Activated CD8-positive, alpha-beta memory T cell treated with anti-CD3 and anti-CD28 coated beads for 4 hours (primary cell): ENCODE measurements at places on chromosomes 5 and 9.
A peak's percentile ranks its signal among the peaks of the same experiment; 100 is the strongest.

DNA sequence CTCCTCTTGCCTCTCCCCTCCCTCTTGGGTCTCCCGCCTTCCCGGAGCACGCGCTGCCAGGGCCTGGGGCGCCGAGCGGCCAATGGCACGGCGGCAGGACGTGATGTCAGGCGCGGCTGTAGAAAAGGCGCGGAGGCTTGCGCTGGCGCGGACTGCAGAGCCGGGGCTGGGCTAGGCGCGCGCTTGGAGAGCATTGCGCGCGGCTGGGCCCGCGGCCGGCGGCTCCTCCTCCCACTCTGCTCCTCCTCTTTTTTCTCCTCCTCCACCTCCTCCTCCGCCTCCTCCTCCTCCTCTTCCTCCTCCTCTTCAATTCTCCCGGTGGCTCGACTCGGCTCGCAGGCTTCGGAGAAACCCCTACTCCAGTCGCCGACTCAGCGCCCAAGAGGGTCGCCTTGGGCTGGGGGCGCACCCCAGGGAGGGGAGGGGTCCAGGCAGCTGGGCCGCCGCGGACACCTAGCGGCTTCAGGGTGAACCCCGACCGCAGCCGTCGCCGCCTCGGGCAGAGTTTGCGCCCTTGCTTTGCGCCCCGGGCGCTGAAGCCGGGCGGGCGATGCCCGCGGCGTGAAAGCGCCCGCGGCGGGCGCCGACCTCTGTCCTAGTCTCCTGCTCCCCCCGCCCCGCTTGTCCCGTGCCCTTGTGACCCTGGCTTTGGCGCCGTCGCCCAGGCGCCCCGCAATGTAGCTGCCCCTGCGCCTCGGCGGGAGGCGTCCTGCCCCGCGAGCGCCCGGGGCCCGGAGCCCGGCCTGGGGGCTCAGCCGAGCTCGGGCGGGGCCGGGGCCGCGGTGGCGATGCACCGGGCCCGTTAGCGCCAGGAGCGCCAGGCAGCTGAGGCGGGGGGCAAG is at the start of gene LHX2:
Gene LHX2, plus strand, starts transcription at position 309 of the 842 bp plus-strand sequence. CDS start 581 bp downstream, outside the sequence.
- DNase-seq: no peak

DNA sequence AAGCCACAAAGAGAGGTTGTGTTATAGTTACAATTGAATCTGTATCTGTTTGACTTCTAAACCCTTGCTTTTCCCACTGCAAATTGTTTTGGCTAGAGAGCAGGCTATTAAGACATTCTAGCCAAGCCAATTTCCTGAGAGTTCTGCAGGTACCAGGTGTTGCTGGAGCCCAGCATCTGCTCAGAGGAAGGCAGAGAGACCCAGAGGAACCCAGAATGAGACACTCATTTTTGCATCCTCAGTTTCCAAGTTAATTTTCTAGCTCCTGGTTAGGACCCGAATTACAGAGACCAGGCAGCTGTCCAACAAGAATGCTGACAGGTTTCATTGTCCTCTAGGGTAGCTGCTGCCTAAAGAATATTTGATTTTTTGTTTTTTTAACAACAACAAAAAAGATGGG is 266.2 kb downstream of the TRIM32 start:
- no peak for DNase-seq

DNA sequence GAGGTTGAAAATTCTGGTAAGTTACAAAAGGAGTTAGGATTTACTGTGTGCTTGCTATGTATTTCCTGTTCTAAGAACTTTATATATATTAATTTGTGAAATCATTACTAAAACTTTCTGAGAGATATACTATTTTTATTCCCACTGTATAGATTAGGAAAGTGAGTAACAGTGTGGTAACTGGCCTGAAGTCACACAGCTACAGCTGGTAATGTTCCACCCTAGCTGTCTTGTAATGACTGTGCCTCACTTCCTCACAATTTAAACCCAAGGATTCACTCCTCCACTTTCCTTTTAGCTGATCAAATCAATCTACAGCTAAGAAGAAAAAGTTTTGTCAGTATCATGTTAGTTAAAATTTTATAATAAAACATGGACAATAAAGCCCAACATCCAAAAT is 278.8 kb downstream of the GAS1 start:
- DNase-seq: no peak

DNA sequence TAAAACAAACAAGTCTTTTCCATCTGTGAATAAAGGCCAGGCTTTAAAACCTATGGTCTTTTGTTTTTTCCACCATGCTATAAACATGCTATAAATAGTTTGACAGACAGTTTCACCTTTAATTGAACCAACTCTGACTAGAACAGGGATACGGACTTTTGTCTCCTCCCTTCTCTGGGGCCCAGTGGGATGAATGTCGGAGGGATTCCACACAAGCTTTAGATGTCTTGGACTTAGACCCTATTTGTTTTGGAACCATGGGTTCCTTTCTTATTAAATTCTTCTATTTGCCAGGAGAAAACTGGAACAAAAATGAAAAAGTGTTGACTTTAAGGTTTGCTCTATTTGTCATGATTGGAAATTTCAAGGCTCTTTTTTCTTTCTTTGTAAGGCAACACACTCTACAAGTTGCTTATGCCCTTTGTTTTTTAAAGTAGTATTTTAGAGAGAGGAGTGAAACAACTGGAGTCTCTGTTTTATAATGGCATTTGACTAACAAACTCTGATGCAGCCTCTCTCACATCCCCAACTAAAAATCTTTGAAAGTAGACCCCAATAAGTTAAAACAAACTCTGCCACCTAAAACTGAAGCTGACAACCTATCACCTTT is 145.3 kb downstream of the MLLT3 start:
- DNase-seq: no peak

GRCh38 chr9:69857828-69858227 is 37.2 kb downstream of the CFAP95 start:
- DNase-seq: no peak

DNA sequence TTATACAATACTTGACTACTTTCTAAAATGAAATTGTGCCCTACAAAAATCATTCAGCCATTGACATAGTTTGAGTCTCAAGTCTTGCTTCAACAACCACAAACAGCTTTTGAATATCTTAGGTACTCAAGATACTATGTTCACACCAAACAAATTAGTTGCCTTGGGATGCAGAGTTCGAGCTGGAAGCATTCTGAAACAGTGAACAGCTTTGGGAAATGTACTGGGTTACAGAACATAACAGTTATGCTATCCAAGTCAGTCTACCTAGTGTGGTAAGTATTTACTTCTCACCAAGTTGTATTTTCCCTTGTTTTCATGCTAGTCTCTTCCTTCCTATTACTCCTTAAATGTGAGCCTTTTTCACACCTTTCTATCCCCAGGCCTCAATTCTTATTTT is 143.2 kb downstream of the SSBP2 start:
- no peak for DNase-seq

DNA sequence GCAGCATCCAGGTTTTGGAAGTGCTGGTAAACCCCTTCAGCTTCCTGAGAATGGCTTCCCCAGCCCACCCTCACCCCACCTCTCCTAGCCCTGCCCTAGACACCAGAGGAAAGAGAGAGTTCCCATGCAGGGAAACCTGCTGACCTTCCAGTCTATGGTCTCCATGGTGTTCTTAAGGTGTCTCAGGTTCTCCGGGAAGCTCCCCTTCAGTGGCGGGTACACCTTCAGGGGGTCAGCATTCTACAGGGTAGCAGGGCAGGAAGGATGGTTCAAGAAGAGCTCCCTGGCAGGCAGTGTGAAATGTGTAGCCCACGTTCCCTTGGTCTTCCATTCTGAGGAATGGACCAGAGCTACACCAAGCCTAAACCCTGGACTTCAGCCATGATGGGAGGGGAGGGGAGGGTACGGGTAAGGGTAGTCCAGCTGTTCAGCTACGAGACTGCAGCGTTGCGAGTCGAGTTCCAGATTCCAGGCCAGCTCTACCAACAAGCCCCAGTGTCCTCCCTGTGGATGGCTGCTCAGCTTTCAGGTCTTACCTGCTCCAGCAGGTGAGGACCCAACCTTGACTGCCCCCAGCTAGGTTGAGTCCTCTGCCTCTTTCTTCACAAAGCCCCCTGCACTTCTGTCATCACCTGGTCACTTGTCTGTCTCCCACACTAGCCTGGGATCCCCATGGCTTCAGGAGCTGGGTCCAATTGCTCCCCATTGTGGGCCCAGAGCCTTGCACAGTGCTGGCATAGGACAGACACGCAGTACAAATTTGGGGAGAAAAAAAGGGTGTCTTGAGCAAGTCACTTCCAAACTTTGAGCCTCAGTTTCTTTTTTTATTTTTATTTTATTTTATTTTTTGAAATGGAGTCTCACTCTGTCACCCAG is 7.5 kb downstream of the CD74 start:
- DNase-seq: no peak

- no peak for DNase-seq
Observed at GRCh38 chr5:112646139-112646936, 91.3 kb upstream of the APC start.

- DNase-seq: no peak
Observed at GRCh38 chr5:151903243-151903653, 21.4 kb downstream of the GLRA1 start.

GRCh38 chr9:124799274-124800006 is 22.5 kb downstream of the OLFML2A start:
- DNase-seq: no peak

- DNase-seq: no peak
Observed at GRCh38 chr5:150658121-150658520, 2.9 kb upstream of the MYOZ3 start.

GRCh38 chr5:30195036-30195435 is 998.5 kb upstream of the CDH6 start:
- DNase-seq: no peak

DNA sequence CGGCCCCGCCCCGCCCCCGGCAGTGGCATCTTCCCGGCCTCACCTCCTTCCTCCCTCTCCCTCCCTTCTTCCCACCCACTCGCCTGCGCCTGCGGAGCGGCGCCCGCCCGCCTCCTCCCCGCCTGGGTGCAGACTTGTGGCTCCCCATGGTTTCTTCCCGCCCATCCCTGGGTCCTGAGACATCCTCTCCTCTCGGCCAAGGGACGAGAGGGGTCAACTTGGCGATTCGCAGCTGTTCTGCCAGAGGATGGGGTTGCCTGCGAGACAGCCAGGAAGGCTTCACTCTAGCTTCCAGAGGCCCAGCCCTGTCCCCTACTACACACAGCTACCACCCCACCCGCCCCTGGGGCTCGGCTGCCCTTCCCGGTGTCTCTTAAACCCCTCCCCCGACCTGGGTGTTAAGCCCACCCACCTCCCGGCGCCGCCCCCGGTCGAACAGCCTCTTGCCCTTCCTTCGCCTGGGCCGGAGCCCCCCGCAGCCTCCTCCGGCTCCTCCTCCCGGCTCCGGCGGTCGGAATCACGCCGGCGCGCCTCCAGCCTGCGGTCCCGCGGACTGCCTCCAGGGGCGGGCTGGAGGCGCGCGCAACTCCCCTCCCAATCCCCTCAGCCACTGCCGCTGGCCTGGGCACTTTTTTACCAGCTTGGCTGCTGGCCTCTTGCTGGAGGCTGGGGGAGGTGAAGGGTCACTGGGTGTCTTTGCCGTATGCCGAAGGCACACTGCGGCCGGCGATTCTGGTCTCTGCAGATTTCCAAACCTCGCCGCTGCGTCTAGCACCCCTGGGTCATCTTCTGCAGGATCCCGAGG is 1.9 kb downstream of the JADE2 start:
- DNase-seq: peak; percentile 52

DNA sequence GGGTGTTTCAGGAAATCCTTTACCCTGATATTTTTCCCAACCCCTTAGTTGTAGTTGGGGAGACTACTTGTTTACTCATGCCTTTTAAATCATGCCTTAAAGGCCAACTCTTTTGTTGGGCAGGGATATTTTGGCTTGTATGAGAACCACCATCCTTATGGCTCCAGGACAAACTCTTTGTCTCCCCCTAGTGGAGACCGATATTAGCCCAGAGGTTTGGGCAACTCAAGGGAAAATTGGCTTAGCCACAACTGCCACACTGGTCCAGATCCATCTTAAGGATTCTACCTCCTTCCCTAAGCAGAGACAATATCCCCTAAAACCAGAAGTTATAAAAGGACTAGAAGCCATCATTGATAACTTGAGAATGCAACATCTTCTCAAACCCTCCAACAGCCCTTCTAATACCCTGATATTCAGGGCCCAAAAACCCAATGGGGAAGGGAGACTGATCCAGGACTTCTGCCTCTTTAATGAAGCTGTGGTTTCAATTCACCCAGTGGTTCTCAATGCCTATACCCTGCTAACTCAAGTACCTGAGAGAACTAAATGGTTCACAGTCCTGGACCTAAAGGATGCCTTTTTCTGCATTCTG is 100.9 kb upstream of the HCN1 start:
- DNase-seq: no peak

GRCh38 chr5:43314724-43315123 is 1.5 kb upstream of the HMGCS1 start:
- no peak for DNase-seq

DNA sequence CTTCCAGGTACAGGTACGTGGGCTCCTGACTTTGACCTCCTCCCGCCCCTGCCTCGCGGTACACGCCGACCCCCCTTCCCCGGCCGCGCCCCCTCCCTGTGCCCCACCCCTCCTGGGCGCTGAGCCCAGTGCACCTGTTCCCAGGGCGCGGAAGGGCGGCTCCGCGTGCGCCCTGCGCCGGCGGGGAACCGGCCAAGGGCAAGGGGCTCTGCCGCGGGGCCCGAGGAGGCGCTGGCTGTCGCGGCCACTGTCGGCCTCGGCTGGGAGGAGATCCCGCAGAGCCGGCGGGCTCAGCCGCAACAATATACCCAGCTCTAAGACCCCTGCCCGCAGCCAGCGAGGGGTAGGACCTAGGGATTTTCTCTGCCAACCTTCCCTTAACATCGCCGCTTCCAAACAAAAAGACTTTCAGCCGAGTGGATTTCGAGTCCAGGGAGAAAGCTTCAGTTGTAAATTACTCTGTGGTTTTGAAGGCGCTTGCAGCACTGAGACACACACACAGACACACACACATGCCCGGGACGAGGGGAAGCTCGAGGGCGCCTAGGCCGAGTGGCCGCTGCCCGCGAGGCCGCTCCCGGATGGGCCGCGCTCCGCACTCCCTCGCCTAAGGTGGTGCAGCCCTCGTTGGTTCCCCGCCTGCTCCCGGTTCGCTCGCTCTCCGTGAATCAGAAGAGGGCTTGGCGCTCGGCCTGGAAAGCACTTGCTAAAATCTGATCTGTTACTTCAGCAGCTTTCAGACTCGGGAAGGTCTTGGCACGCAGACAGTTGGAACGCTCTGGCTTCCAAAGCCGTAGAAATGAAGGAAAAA is 1.2 kb downstream of the FGF18 start:
- DNase-seq: no peak

GRCh38 chr9:104905153-104905901 is 22.6 kb downstream of the ABCA1 start:
- DNase-seq: no peak

- DNase-seq: no peak
Observed at GRCh38 chr5:134892282-134892681, 12.6 kb upstream of the PCBD2 start.

DNA sequence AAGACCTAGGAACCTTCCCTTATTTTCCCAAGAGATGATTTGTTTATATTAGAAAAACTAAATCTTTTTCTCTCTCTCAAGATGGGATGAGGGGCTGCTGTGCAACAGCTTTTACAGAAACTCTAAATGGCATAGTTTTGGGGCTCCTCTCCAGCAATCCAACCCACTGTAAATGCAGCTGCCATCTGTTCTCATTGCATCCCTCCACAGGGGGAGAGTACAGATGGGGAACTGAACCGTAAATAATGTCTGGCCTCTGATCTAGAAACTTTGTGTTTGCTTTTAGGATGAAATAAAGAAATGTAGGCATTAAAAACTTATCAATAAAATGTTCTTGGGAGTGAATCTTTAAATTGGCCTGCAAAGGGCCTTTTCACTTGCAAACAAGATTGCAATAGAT is 291.4 kb downstream of the MCTP1 start:
- no peak for DNase-seq

- DNase-seq: no peak
Observed at GRCh38 chr5:84181093-84181492, 203.6 kb downstream of the EDIL3 start.
